G401 (cell line): ENCODE measurements at places on chromosomes 5 and 9. TPM values are rescaled to one million over a fixed set of nuclear protein-coding genes. Genes with fewer than 3 reads are reported as not detected.

DNA sequence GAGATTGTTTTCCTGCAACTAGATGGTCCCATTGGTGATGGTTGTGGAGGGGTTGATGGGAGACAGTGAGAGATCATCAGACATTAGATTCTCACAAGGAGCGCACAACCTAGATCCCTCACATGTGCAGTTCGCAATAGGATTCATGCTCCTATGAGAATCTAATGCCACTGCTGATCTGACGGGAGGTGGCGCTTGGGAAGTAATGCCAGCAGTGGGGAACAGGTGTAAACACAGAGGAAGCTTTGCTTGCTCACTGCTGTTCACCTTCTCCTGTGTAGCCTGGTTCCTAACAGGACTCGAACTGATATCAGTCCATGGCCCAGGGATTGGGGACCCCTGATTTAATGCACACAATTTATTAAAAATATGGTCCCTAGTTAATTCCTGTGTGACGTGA lies 18.8 kb downstream of the SNCAIP start:
- peak; percentile 79 for DNase-seq

GRCh38 chr5:110784901-110785300 lies 46.1 kb downstream of the SLC25A46 start:
- DNase-seq, result no peak

GRCh38 chr5:179373101-179373934 lies 28.1 kb upstream of the ADAMTS2 start:
- no peak for DNase-seq

DNA sequence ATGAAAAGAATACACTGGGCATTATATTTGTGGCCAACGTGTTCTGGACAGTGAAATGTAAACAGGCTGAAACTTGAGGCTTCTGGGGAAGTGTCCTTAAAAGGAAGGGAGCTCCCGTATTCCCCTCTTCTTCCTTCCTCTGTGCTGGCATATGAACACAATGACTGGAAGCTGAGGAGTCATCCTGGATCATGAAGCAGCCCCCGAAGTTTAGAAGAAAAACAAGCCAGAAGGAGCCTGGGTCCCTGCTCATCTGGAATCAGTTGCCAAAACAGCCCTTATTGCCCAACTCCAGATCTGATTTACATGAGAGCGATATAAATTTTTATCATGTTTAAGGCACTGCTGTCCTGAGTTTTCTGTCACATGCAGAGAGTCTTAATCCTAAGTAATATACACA lies 65.4 kb upstream of the SLC1A1 start:
- DNase-seq, result no peak

GRCh38 chr9:101485924-101486692 lies 47.5 kb upstream of the RNF20 start:
- DNase-seq, result peak; percentile 72

DNA sequence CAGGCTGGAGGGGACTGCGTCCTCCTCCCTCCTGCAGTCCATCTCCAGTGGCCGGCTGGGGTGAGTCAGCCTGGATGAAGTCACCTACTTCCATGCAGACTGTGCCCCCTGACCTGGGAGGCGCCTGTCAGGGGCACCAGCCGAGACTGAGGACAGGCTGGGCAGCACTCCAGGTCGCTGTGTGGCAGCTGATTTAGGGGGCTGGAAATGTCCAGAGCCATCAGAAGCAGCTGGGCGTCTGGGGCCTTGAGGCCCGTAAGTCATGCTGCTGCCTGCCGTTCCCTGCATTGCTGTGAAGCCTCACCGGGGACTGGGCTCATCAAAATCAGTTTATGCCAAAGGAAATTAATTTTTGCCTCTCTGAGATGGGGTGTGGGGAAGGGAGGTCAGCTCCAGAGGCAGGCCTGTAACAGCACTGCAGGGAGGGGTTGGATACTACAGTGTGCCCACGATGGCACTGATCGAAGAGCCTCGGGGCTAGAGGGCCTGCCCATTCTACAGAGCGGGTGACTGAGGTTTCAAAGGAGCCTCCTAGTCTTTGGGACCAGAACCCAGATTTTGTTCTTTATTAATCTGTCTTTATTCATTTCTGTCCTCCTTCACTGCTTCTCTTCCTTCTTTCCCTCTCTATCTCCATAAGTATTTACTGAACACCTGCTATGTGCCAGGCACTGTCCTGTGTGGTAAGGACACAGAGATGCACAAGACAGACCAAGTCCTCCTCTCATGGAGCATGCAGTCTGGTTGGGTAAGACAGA lies 70.4 kb upstream of the PSD2 start:
- DNase-seq, result no peak

GRCh38 chr5:6197427-6197826 lies 180.9 kb downstream of the MED10 start:
- DNase-seq, result no peak

- DNase-seq, result no peak
Observed at GRCh38 chr9:136240941-136241340, 4.7 kb downstream of the QSOX2 start.

- DNase-seq, result no peak
Observed at GRCh38 chr9:132931178-132931735, 13.2 kb downstream of the TSC1 start.

DNA sequence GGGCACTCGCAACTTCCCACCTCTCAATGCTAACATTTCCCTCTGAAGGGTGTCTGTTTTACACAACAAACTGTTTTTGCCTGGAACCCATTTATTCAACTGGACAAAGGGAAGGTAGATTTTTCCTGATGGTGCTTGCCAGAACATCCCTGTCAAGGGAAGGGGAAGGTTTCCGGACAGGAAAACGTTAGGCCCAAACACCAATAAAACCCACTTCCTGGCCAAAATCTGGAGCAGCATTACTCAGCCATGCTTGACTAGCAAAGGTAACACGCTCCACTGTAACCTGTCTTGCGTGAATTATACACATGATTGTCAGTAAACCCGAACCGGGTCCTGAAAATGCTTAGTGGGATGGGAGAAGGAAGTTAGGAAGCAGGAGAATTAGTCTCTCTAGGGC lies 90.2 kb downstream of the SAXO1 start:
- DNase-seq, result no peak

The TRIM14 gene
- 8.9 and 10.2 TPM in 2 replicates for total RNA-seq

The CDO1 gene
- total RNA-seq, result not detected in 2 replicates

The NOXA1 gene
- total RNA-seq, result 0.18 TPM in 1 of 2 replicates, not detected in the other

The CLIC3 gene
- total RNA-seq, result 2.1 and 6.2 TPM in 2 replicates

The C9orf153 gene
- total RNA-seq, result 0.07 TPM in 1 of 2 replicates, not detected in the other

The HAPLN1 gene
- 0.47 TPM in 1 of 2 replicates, not detected in the other for total RNA-seq
